ACHN (cell line): ENCODE measurements at places on chromosomes 12 and 14.
A peak's percentile ranks its signal among the peaks of the same experiment; 100 is the strongest.

DNA sequence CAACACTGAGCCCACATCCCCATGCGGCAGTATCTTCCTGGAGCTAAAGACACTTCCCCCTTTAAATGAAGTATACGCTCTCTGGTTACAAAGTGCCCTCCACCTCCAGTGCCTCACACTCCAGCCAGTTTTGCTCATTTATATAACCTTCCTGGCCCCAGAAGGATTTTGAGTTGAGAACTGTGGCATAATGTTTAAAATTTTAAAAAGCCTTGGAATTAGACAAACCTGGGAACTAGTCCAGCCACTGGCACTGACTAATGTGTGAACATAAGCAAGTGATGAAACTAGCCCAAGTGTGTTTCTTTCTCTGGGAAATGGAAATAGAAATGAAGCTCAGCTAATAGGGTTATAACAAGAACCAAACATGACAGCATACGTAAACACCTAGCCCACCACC, 723.7 kb upstream of the USP15 start:
- no peak for DNase-seq

DNA sequence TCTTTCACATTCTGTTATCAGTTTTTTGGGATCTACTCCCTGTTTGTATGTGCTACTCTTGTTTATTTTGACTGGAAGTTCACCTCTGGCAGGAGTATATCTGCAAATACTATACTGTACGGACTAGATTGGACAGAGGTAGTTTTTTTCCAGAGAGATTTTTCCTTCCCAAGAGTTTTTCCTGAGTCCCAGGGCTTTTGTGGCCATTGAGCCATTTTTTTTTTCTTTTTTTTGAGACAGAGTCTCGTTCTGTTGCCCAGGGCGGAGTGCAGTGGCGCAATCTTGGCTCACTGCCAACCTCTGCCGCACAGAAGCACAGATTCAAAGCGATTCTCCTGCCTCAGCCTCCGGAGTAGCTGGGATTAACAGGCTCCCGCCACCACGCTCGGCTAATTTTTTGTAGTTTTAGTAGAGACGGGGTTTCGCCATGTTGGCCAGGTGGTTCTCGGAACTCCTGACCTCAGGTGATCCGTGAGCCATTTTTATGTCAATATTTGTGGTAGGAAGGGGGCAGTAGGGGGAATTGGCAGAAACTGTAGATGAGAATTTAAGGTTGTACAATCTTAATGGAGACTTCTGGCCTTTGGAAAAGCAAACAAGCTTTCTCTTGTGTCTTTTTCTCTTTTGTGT, 19.4 kb downstream of the KTN1 start:
- no peak for DNase-seq

DNA sequence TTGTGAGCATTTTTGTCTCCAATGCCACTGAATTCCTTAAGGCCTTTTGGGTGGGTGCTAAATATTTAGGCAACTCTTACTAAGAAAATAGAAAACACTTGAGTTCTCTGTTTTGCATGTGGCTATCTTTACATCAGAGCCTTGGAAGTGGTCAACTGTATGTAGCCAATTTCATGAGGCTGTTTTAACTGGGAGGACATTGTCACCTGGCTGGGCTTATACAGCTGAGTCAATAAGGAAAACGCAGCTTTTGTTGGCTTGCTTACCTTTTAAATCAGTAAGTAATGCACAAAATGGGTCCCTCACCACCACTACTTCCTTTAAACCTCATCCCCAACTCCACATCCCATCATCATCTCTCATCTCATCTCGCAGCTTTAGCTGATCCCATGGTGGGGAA, 194.3 kb downstream of the RGS6 start:
- no peak for DNase-seq

DNA sequence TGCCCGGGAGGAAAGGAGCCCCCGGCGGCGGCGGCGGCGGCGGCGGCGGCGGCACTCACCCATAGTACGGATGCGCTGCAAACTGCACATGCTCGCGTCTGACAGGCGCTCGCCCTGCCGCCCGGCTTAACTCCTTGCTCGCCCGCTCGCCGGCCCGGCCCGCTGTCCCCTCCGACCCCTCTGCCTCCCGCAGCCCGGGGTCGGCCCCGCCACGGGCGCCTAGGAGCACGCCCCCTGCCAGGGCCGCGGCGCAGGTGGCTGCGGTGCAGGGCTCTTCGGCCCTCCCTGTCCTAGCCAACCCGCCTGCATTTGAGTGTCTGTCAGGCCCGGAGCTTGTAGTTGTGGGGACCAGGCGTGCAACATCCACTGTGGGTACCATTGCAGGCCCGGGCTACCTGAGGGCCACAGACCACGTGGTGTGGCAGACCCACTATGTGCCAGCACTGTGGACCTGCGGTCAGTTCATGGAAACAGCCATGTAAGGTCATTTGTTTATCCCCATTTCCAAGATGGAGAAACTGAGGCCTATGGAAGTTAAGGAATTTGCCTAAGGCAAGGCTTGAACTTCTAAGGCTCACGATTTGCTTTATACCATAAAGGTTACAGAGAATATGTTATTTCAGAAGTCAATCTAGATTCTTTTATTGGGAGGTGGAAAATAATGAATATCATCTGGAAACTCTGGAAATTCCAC, 17.6 kb upstream of the PLEKHH1 start:
- no peak for DNase-seq

DNA sequence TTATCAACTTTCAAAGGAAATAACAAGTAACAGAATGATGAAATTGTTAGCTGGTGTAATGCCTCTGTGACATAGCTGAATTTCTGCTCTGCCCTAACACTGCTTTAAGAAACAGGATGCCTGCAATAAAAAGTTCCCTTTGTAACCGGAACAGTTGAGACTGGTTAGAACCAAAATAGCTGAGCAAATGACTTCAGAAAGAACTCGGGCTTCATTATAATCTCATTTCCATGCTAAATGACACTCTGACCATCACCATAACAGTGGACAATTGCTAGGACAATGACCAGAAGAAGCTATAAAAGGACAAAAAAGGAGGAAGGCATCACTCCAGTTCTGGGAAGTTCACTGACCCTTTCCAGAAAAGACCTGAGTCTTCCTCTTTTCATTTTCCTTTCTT, 23.5 kb upstream of the PYGL start:
- DNase-seq, result no peak

- peak; percentile 46 for DNase-seq
Observed at GRCh38 chr12:28535216-28535615, 345.0 kb downstream of the CCDC91 start.

DNA sequence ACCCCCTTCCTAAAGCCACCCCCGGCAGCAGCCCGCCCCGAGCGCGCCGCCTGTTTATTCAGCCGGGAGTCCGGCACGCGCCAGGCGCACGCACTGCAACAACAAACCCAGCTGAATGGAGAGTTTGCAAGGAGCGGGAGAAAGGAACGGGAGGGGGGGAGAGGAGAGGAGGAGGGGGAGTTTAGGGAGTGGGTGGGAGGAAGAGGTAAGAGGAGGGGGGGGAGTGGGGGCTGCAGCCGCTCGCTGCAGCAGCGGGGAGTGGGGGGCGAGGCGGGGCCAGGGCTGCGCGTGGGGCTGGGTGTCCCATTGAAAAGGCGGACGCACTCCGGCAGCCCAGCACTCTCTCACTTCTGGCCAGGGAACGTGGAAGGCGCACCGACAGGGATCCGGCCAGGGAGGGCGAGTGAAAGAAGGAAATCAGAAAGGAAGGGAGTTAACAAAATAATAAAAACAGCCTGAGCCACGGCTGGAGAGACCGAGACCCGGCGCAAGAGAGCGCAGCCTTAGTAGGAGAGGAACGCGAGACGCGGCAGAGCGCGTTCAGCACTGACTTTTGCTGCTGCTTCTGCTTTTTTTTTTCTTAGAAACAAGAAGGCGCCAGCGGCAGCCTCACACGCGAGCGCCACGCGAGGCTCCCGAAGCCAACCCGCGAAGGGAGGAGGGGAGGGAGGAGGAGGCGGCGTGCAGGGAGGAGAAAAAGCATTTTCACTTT, at the start of gene ASCL1:
TSS of gene ASCL1 (plus strand) at position 336 of the 712 bp plus-strand sequence. CDS start 571 bp downstream, outside the sequence.
- DNase-seq, result peak; percentile 23
